ENCODE measurements at places on chromosomes 5 and 9.

DNA sequence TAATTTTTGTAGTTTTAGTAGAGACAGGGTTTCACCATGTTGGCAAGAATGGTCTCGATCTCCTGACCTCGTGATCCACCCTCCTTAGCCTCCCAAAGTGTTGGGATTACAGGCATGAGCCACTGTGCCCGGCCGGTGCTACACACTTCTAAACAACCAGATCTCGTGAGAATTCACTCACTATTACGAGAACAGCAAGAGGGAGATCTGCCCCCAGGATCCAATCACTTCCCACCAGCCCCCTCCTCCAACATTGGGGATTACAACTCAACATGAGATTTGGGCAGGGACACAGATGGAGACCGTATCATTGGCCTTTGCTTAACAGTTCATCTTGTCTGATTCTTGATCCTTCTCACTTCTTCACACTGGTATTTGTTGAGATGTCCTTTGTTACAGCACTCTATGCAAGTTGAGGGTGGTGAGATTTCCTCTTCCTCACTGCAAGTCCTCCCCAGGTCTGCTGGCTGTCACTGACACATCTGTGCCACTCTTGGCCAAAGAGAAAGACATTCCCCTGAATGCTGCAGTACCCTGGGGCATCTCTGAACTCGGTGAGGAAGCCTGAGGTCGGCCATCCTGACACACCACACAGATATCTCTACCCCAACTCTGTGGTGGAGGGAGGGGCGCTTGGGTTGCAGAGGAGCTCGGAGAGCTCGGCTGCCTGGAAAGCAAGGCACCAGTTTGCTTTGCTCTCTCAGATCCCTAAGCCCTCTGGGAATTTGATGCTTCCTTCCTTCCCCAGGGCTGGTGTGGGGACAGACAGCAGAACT lies 4.2 kb upstream of the SUB1 start:
- peak; percentile 11 for DNase-seq

GRCh38 chr5:178781936-178782335 lies 51.5 kb upstream of the ZNF354A start:
- no peak for DNase-seq

DNA sequence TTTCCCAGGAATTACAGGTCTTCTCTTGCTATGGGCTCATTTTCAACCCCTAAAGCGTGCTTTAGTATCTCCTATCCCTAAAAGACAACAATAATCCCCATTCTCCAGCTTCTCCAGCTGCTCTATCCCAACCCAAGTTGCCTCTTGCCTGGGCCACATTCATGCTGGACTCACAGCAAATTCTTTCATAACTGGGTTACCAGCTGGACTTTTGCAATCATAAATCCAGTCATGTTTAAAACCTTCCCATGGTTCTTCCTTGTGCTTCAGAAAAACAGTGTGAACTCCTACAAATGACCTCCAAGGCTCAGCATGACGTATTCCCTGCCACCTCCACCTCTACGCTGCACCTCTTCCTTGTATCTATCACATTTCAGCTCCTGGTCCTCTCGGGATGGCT lies 346.9 kb downstream of the GADD45G start:
- DNase-seq, result no peak

GRCh38 chr5:112258571-112258970 lies 160.5 kb downstream of the EPB41L4A start:
- DNase-seq, result no peak

DNA sequence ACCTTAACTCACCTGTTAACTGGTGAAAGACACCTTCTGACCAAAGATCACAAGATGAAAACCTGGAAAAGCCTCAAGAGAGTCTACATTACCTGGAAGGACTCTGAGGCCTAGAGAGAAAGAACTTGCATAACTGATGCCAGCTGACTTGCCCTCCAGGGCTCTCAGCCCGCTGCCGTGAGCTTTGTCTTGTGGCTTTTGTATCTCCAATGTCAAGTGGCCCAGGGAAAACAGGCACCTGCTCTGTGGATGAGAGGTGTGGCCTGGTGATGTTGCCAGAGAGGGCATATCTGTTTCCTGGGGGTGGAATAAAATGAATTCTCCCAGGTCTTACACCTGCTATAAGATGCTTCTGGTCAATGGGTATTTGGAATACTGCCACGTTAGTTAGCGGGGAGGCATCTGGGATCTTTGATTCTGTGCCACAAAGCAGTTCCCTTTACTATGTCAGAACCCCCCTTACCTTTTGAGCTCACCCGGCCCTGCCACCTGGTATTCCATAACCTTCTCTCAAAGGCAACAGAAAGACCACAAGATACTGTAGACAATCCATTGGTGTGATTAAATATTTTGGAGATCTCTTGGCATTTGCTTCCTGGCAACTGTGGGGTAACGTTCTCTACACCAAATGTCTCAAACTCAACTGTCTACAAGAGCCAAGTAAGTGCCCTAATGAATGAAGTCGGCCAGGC lies 54.9 kb upstream of the N4BP3 start:
- no peak for DNase-seq

- no peak for DNase-seq
Observed at GRCh38 chr5:40383749-40384651, 295.7 kb upstream of the PTGER4 start.

DNA sequence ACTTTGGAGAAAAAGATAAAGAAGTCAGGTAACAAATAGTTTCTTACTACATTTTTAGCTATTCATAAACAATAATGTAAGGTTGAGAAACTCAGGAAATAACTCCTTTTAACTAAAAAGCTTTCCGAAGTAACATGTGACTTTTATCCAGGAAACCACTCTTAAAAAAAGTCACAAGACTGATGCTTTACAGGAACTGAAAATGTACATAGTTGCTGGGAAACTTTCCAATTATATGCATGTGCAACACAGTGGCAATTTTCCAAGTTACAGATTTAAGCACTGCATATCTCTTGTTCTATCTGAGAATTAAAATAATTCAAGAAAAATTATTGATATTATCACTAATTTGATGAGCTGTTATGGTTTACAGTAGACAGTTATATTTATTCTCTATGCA lies 105.2 kb downstream of the CDH10 start:
- peak; percentile 73 for DNase-seq

GRCh38 chr9:8134635-8135034 lies 335.1 kb upstream of the DMAC1 start:
- no peak for DNase-seq

- DNase-seq, result no peak
Observed at GRCh38 chr5:169511708-169512107, 71.9 kb upstream of the SPDL1 start.

All from RPMI8226 (cell line).